Kasumi-1 (cell line): ENCODE measurements at places on chromosomes 12 and 14.

DNA sequence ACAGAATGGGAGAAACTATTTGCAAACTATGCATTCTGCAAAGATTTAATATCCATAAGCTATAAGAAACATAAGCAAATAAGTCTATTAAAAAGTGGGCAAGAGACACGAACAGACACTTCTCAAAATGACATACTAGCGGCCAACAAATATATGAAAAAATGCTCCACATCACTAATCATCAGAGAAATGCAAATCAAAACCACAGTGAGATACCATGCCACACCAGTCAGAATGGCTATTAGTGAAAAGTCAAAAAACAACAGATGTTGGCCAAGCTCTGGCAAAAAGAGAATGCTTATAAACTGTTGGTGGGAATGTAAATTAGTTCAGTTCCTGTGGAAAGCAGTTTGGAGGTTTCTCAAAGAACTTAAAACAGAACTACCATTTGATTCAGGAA lies 121.3 kb downstream of the KCNMB4 start:
- no peak for DNase-seq

DNA sequence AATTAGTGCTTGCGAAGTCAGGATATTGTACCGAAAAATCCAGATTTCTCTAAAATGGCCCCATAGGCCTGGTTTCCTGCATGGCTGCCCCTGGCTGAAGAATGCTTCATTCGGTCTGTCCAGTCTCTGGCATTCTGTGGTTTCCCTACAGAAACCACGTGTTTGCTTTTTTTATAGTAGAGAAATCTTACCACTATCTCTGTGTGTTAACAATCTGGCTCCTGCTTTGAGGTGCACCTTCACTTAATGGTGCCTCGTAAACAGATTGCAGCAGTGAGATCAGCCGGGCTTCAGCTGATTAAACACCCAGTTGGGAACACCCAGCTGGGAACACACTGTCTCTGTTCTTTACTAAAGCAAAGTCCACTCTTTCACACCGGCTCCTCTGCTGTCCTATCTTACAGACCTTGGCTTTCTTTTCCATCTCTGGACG lies 6.7 kb upstream of the DNAAF2 start:
- no peak for DNase-seq

DNA sequence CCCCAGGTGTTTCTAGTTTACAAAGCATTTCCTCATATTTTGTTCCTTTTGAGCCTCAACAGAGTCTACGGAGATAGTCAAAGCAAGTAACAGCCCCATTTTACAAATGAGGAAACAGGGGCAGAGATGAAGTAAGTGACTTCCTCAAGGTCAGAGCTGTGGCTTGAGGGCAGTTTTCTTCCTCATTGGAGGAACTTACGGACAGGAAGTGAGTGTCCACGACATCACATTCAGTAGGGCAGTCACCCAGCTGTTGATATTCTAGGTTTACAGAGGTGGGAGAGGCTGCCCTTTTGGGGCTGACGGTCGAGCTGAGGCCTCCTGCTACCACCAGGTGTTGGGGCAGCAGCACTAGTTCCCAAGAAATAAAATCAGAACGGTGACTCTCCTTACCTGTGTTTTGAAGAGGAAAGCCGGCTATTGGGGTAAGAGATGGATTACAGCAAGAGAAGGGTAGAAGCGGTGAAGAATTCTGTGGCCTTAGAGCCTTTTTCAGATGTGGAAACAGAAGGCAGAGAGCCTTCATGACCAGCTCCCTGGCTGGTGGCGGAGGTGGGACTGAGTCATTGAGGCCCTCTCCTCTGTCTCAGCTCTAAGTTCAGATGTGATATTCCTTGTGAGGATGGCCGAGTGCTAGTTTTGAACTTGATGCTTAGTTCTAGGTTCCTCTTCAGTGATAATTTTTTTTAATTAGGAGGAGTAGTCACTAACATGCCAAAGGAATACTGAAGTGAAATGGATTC lies 41.7 kb downstream of the SUSD6 start:
- peak; percentile 32 for DNase-seq

GRCh38 chr12:6201213-6201608 lies 1.0 kb downstream of the CD9 start:
- no peak for DNase-seq

DNA sequence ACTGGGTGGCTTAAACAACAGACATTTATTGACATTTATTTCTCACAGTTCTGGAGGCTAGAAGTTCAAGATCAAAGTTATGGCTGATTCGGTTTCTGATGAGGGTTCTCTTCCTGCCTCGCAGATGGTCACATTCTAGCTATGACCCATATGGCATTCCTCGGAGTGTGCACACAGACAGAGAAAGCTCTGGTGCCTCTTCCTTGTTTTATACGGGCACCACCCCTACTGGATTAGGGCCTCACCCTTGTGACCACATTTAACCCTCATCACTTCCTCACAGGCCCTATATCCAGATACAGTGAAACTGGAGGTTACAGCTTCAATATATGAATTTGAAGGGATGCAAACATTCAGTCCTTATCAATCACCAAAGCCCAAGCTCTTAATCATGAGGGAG lies 77.0 kb upstream of the OVCH1 start:
- no peak for DNase-seq

DNA sequence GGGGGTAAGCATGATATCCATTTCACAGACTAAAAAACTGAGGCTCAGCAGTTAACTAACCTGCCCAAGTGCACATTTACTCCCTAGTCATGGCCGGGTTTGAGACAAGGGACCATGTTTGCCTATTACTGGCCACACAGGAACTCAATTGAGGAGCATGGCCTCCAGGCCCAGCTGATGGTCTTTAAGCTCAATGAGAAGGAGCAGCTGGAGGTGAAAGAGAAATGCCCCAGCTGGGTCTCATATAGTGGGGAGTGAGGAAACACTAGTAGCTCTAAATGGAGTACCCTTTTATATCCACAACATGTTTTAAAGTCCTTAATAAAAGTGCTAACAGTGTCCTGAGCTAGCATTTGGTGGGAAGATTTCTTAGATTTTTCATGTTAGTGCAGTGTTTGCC lies 1.6 kb downstream of the TDP1 start:
- no peak for DNase-seq

DNA sequence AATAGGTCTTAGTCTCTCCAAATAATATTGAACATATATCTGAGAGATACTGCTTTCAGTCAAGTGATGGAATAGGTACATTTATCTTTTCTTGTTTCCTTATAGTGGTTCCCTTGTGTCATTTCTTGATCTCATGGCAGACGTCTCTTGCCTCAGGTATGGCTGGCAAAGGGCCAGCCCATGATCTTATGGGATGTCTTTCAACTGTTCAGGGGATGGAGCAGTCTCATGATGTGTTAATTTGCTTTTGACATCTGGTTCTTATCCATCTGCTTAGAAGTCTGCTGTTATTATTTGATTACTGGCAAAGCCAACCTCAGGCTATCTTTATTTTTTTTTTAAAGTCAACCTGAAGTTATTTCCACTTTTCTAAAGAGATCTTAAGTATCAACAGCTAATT lies 262.9 kb downstream of the TMEM117 start:
- no peak for DNase-seq

- DNase-seq: no peak
These were observed 39.1 kb downstream of the SPATA7 start for GRCh38 chr14:88424573-88424972.

DNA sequence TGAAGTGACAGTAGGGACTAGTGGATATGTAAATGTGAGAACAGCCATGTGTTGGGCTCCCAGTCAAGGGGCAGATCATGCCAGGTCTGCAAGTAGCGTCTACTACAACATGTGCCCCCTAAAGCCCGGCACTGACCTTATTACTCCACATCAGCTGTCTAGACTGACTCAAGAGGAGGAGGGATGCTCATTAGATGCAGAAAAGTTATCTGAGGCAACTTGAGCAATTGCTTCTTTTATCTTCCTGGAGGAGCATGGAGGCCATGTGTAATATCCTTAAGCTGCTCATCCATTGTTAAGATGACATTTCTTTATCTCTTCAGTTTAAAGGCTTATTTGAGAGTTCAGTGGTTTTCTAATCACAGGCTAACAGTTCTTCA lies 404.7 kb upstream of the FLRT2 start:
- no peak for DNase-seq

- DNase-seq: no peak
These were observed 5.7 kb downstream of the PHLDA1 start for GRCh38 chr12:76025601-76026575.

- no peak for DNase-seq
These were observed 4.4 kb downstream of the REM2 start for GRCh38 chr14:22887260-22887989.

DNA sequence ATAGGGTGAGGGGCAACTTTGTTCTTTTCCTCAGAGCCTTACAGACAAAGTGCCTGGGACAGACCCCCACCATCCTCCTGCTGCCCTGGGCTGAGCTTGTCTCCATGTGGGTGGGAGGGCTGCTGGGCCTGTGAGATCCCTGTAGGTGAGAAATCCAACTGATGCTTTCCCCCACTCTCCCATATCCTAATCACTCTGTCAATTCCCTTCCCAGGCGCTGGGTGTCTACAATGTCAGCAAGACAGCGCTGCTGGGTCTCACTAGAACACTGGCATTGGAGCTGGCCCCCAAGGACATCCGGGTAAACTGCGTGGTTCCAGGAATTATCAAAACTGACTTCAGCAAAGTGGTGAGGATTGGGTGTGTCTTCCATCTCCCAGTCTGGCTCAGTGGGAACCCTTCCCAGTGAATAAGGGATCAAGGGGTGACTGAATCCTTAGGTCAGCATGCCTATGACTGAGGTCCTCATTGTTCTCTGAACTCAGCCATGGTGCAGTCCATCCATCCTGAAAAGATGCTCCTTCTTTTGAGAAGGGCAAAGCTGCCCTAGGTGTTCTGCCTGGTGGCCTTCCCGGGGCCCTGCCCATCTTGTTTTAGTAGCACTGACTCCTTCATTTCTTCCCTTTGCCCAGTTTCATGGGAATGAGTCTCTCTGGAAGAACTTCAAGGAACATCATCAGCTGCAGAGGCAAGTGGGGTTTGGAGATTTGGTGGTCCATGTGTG lies 8.2 kb downstream of the DHRS2 start:
- no peak for DNase-seq

GRCh38 chr12:63888908-63889635 lies 44.6 kb downstream of the SRGAP1 start:
- DNase-seq: no peak

GRCh38 chr14:90717916-90718315 lies 98.3 kb downstream of the TTC7B start:
- no peak for DNase-seq

GRCh38 chr14:104973135-104973384 lies 5.1 kb downstream of the AHNAK2 start:
- DNase-seq: no peak

DNA sequence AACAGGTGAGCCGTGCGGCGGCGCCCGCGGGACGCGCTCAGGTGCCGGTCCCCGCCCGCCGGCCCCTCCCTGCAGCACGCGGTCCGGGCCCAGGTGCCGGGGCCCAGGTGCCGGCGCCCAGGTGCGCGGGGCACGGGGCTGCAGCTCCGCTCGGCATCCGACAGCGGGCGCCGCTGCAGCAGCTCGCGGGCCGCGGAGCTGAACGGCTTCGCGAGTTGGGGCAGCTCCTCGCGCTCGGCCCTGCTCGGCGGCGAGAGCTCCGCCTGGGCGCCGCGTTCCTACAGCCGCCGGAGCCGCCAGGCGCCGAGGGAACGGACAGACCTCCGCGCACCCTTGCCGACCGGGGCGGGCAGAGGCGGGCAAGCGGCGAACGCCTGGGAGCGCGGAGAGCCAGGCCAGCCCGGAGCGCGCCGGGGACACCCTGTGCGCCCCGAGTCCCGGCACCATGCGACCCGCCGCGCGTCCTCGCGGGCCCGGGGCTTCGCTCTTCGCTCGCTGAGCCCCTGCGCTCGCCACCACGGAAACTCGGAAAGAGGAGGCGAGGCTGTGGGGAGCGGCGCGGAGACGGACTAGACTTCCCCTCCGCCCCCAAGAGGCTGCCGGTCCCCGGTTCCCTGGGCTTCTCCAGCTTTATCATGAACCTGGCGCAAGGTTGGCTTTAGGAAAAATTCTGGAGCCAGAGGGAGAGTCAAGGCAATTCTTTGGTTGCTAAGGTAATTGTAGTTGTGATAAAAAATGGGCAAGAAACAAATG lies at the start of gene RGS6:
TSS of gene RGS6 (plus strand) at position 201 of the 753 bp plus-strand sequence.
- peak; percentile 5 for DNase-seq

DNA sequence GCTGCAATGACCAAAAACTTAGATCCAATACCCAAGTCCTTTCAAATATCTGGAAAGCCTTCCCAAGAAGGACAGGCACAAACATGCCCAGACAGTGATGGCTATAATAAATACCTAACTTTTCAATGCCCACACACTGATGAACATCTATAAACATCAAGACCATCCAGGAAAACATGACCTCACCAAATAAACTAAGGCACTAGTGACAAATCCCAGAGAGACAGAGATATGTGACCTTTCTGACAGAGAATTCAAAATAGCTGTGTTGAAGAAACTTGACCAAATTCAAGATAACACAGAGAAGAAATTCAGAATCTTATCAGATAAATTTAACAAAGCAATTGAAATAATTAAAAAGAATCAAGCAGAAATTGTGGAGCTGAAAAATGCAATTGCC lies 38.7 kb upstream of the INSM2 start:
- no peak for DNase-seq

- peak; percentile 26 for DNase-seq
These were observed 105.0 kb downstream of the PPP2R5E start for GRCh38 chr14:63438065-63438757.

DNA sequence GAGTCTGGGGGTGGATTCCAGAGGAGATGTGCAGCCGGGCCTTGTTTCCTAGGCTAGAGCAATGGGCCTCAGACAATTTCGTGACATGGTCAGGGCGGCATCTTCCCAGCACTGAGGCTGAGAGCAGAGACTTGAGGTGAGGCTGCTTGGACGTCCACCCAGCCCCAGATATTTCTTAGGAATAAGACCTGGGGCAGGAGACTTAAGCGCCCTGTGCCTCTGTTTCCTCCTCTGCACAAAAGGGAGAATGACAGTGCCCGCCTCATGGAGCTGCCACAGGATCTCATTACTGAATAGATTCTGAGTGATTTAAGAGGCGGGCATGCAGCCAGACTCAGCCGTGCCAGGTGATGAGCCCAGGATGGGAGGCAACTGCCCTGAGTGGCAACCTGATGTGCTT lies 297.9 kb upstream of the SFSWAP start:
- no peak for DNase-seq

DNA sequence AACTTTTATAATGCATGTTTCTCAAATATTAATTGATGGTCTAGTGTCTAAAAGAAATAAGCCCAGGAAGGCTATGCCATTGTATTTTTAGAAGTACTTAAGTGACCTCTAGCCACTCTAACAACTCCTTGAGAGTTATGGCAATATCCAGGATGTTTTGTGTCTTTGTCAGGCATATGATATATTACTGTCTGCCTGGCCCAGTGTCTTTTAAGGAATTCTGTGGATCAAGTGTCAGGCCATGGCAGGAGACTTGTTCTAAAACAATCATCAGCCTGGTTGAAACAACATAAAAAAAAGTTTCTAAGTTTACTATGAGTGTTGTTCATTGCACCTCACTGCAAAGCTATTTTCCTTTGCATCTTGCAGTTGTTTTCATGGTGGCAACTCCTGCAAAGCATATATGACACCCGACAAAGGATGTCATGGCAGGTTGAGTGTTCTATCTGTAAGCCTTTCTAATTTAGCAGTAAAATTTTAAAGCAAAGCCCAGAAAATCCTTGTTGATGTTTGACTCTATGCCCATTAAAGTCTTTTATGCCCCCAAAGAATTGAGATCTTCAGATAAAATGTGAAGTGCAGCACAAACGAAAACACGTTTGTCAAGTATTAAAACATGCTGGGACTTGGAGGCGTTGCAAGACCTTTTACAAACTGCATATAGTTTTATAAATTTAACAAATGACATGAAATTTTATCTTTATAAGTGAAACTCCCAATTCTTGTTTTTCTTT lies 89.5 kb upstream of the SLC38A2 start:
- no peak for DNase-seq
